Muscle of back (tissue), 13 donors: ENCODE measurements at places on chromosomes 7 and 10.

DNA sequence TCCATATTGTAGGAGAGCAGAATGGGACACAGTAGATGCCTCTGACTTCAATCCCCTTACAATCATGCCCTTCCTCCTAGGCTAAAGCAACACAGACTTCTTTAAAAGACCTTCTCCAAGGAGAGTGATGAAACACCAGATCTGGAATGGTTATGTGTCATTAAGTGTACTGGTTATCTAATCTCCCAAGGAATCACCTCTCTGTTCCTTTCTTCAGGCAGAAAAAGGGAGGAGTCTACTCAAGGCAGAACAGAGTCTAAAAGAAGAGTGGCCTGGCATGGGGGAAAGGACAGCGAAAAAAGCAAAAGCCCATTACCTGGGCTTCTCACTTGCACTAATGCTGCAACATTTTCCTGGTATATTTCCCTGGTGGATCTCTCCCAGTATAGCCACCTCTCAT, 2.9 kb downstream of the ELMO1 start:
- DNase-seq: no peak

GRCh38 chr10:71339796-71340589, 20.9 kb downstream of the SLC29A3 start:
- no peak for DNase-seq

DNA sequence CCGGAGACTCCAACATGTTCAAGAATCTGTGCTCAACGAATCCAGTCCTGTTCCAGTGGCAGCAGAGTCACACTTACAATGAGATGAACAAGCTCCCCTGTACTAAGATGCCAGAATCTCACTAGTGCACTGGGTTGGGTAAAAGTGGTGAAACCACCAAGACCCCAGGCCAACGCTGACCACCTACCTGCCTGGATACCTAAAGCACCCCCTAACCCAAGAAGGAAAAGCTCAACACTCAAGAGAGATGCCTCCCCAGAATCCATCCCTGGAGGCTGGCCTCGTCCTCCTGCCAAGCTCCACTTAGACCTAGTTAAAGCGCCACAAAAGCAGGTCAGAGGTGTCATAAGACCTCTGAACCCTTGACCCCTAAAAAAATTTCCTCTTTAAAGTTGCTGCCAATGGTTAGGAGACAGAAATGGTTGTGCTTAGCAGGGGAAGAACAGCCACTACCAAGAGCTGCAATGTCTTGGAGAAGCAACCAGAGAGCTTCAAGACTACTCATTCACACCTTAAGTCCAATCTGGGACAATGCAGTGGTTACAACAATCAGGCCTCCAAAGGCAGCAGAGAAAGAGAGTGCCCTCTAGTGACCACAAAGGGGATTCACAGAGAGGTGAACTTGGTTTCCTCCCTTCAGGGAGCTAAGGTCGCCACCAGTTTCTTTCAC, 94.6 kb upstream of the MACROH2A2 start:
- no peak for DNase-seq

- no peak for DNase-seq
Observed at GRCh38 chr10:130439766-130440165, 303.6 kb downstream of the GLRX3 start.

DNA sequence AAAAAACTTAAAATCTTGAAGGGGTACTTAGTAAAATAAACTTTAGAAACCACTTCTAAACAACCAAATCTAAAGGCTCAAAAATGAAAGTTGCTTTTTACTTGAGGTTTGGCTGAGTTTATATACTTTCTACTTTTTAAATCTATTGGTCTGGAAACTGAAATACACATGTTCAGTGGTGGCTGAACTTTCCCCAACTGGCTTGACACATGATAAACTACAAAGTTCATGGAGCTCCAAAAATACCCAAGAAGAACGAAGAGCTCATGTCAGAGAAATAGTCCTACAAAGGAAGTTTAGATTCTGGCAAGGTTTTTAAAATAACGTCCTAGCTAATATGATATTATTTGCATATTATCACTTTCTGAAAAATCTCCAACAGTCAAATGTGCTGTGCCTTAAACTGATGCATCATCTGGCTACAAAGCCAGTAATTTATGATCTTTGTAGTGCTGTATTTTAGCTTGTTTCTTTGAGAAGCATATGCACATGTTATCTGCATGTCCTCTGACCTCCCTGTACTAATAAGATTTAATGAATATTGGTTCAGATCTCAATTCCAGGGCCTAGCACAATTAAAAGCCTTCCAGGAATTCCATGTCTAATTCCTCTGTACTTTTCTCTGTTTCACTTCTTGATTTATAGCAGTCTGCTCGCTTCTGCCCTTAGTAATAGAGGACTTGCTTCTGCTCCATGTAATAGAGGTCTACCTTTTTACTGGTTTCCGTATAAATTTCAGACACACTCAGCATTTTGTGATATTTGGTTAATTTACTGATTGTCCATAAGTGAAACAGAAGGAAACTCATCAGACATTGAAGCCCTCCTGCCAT, 28.2 kb downstream of the SEMA3C start:
- no peak for DNase-seq

- no peak for DNase-seq
Observed at GRCh38 chr10:30829901-30830300, 200.3 kb upstream of the LYZL2 start.

DNA sequence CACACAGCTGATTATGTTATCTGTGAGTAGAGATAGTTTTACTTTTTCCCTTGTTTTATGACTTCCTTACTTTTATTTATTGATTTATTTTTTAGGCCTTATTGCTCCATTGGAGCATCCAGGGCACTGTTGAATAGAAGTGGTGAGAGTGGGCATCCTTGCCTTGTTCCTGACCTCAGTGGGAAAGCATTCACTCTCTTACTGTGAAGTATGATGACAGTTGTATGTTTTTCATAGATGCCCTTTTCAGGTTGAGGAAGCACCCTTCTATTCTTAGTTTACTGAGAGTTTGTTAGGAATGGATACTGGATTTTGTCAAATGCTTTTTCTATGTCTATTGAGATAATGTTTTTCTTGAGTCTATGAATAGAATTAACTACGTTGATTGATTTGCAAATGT, 88.6 kb downstream of the XRCC2 start:
- DNase-seq: no peak

DNA sequence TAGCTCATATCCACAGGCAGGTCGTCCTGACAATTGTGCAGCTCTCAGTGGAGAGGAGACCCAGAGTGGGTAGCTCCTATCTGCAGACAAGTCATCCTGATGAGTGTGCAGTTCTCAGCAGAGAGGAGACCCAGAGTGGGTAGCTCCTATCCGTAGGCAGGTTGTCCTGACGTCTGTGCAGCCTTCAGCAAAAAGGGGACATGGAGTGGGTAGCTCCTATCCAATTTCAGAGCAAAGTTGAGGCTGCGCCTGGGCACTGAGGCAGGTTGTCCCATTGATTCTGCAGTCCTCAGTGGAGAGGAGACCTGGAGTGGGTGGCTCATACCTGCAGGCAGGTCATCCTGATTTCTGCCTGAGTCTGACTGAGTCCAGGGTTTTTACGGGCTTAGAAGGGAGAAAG, 111.8 kb downstream of the HPSE2 start:
- no peak for DNase-seq

DNA sequence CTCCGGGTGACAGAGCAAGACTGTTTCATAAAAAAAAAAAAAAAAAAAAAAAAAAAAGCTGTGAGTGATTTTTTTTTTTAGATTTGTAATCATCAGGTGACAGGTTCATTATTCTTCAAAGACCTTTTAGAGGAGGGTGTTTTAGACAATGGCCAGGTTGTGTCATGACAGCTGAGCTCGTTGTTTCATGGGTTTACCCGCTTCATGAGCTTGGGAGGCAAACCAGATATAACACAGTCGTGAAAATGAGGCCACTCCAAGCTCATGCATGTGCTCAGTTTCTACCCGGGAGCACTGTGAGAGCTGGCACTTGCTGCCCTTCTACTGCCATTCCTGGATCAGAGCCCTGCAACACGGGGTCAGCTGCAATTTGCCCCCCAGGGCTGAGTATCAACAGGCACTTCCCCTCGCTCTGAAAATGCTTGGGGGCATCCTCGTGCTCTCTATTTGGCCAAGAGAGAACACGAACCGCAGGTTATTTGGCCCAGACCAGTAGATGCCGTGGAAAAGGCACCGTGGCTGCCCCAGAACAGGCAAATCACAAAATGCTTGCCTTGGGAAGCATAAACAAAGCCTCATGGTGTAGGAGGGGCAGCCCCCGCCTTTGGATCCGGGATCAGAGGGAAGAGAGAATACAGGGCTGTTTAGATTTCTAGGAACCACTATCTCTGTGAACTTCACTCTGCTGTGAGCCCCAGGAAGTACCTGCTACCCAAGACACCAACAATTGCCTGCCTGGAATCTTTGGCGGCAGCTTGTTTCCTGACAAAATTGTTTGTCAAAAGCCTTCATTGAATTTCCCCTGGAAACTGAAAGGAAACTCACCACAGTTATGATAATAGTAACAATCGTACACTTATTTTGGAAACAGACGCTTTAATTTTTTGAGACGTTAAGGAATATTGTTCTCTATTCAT, 371.0 kb downstream of the FRMD4A start:
- no peak for DNase-seq

DNA sequence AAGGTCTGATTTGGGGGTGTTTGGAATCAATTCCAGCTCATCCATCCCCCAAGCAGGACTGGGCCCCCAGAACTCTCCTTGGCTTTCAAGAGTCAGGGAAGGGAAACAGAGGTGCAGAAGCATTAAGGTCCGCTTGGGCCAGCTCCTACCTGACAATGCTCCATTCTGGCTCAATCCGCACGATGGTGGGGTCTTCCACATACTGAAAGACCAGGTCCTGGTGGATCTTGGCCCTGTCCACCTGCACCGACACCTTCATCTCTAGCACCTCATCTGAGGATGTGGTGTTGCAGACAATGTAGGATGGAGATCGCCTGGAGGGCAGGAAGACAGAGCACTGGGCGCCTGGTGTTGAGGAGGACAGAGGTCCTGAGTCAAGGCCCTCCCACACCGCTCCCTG, 391.1 kb downstream of the PLXNA4 start:
- no peak for DNase-seq

DNA sequence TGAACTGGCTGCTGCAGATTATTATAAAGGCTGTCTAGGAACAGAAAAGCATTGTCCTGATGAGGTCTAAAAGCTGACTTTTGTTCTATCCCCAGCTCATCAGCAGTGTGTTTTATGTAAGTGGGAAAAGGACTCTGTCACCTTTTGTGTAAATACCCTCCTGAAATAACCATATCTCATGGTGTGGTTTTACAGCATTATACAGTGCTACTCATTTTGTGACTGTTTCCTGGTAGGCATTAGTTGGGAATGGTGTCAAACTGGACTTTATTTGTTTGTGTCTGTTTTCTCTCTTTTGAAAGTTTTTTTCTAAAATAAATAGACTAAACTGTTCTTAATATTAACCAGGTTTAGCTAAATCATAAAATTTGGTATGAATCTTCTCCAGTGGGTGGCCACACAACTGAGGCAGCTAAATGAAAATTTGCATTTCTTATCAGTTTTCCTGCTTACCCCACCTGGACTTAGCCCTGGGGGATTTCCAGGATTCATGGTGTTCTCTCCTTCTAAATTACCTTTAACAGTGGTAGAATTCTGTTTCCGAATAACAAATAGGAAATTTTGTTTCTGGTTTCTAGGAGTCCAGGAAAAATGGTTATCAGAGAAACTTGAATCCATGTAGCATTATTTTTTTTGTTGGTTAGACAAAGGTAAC, 140.9 kb downstream of the LHFPL3 start:
- DNase-seq: no peak

- no peak for DNase-seq
Observed at GRCh38 chr7:47763063-47763974, 181.4 kb upstream of the TNS3 start.

DNA sequence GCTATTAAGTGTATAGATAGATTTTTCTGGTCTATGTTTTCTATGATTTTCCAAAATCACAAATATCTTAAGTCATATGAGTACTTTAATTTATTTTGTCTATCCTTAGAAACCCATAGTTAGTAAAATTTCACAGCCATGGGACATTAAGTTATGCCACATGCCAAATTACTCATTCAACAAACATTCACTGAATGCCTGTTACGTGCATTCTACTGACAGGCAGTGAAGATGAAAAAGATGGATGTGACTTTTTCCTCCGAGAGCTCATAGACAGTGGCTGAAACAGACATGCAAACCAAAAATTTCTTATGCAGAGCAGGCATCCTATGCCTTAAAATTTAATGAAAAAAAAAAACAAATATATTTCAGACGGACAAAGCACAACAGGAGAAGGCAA, 84.9 kb downstream of the CHRM2 start:
- DNase-seq: no peak

DNA sequence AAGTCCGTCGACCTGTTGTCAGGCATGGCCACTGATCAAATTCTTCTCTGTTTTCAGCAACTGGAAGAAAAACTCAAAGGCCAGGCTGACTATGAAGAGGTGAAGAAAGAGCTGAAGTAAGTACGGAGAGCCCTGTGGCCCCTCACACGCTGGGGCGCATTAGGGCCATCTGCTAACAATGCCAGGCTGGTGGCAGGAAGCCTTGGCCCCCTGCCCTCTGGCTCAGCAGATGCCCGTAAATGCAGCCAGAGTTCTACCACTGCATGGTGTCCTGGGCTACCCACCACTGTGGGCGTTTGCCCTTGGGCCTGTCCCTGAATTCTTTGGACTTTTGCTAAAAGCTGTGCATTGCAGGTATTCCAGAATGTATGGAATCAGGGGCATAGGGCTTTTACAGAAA, 96.9 kb upstream of the SH2B2 start:
- no peak for DNase-seq

DNA sequence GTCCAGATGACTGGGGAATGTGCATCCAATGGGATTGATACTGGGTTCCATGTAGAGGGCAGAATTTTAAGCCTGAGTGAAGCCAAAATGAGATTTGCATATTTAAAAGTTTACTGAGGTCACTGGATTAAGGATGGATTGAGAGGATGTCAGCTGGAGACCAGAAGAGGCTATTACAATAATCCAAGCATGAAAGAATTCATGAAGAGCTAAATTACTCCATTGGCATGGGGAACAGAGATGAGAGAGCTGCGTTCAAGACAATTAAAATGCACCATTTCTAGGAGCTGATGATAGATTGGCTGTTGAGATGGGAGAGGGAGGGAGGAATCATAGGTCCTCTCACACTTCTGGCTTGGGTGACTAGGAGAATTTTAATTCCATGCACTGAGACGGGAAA, 158.5 kb downstream of the JCAD start:
- DNase-seq: no peak

- DNase-seq: no peak
Observed at GRCh38 chr10:48235501-48235900, 39.0 kb downstream of the FRMPD2 start.
